ENCODE measurements at places on chromosomes 7 and 10. TPM values are rescaled to one million over a fixed set of nuclear protein-coding genes. Genes with fewer than 3 reads are reported as not detected.

- H3K27me3 ChIP-seq = no peaks in the 10 kb centered on the region
- H3K27ac ChIP-seq = no peak overlapping the region
- DNase-seq = no peak
- H3K4me3 ChIP-seq = no peak overlapping the region
Observed at GRCh38 chr10:73117976-73118743, 7.9 kb downstream of the NUDT13 start.

DNA sequence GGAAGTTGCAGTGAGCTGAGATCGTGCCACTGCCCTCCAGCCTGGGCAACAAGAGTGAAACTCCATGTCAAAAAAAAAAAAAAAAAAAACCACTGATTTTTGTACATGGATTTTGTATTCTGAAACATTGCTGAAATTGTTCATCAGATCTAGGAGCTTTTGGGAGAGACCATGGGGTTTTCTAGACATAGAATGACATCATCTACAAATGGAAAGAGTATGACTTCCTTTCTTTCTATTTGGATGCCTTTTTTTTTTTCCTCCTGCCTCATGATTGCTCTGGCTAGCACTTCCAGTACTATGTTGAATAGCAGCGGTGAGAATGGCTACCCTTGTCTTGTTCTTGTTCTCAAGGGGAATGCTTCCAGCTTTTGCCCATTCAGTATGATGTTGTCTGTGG lies 89.1 kb downstream of the ANLN start:
- DNase-seq = no peak
- no peak overlapping the region for H3K4me3 ChIP-seq
- H3K27ac ChIP-seq = no peak overlapping the region
- H3K27me3 ChIP-seq = no peaks in the 10 kb centered on the region
- H3K36me3 ChIP-seq = no peaks in the 10 kb centered on the region

GRCh38 chr7:122412883-122413282 lies 108.3 kb upstream of the FEZF1 start:
- no peak overlapping the region for H3K27ac ChIP-seq
- no peak for DNase-seq
- no peak overlapping the region for H3K4me3 ChIP-seq
- no peaks in the 10 kb centered on the region for H3K27me3 ChIP-seq
- no peaks in the 10 kb centered on the region for H3K4me1 ChIP-seq

DNA sequence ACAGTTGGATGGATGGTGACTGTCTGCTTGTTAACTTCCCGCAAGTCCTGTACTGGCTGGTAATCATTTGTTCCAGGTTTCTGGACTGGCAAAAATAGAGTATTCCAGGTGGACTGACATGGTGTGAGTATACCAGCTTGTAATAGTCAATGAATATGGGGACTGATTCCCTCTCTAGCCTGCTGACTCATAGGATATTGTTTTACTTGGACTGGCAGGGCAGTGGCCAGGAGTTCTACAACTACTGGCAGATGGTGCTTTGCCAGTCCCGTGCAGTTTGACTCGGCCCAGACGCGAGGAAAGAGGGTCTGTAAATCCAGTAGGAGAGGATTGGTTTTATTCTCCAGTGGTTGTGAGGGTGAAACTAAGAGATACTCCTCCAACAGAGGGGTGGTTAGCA lies 78.0 kb downstream of the PRR15 start:
- H3K4me3 ChIP-seq = no peak overlapping the region
- H3K27me3 ChIP-seq = no peaks in the 10 kb centered on the region
- H3K36me3 ChIP-seq = no peaks in the 10 kb centered on the region
- no peak overlapping the region for H3K27ac ChIP-seq
- H3K4me1 ChIP-seq = no peaks in the 10 kb centered on the region

DNA sequence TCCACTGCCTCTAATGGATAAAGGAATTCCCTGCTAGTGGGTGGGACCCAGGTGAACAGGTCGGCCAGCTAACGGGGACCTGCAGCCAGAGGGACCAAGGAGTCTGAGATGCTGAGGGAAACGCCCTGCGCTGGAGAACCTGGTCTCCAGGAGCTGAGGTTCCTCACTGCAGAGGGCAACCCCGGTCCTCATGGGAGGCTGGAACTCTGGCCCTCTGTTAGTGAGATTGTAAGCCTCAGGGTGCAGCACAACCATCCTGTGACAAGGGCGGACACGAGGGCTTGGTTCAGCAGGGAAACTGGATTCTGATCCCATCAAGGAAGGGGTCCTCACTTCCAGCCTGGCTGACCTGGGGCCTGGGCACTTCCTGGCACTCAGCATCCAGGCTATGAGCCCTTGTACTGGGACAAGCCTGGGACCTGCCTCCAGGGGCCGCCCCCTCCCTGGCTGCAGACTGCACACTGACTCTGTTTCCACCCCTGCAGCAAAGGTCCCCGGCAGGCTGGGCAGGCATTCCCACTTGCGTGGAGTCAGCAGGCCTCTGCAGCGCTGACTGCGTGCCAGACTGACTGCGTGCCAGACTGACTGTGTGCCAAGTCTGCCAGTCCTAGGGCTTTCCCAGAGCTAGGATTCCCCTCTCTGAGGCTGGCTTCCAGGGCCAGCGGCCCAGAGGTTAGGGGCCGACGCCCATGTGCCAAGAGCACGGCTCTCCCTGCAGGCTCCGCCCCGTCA lies 143.2 kb downstream of the MAPK8 start:
- no peak overlapping the region for H3K27ac ChIP-seq
- H3K4me1 ChIP-seq = peaks cover 3% of the 10 kb centered on the region
- no peak for DNase-seq
- no peaks in the 10 kb centered on the region for H3K36me3 ChIP-seq
- no peaks in the 10 kb centered on the region for H3K27me3 ChIP-seq

DNA sequence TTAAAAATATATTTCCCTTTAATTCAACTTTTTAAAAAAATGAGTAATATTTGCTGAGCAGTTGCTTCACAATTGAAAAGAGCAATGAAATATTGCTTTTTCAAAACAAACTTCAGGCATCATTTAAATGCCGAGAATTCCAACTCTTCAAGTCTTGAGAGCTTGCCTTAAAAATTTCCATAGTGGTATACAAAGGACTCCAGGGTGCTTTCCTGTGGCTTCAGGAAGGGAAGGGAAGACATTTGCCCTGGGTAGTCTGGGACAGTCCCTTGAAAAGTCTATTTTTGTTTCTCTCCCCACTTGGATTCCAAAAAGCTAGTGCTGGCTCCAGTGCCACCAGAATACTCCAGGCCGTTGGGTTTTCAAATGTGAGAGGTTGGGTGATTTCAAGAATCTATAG lies 71.7 kb downstream of the HYCC1 start:
- H3K36me3 ChIP-seq = no peaks in the 10 kb centered on the region
- no peak overlapping the region for H3K27ac ChIP-seq
- DNase-seq = no peak
- H3K27me3 ChIP-seq = no peaks in the 10 kb centered on the region

DNA sequence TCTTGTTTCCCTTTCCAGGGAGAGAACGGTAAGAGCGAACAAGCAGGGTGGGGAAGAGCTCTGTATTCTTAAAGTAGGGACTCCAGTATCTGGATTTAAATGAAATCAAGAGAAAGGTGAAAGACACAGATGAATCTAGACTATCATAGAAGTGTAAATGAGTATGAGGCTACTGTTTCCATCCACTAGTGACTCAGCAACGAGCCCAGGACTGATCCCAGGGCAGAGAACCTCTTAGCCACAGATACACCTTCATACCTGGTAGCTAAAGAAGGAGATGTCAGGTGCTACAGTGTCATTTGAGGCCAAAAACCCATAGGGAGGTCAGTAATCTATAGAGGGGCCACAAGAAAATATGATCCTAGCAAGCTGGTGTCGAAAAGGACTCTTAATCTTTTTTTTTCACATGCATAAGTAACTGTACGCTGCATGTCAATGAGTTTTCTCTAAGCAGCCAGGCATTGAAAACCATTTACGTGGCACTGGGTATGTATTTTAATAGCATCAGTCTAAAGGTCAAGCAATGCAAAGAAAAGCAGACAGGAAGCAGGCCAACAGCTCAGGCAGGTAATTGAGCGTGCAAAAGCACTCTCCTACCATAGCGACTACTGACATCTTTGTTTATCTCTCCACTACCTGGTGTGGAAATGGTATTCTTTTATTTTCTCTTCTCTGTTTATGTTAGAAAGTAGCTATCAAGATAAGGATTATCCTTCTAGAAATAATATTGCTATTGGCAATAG lies 91.5 kb upstream of the EGR2 start:
- no peaks in the 10 kb centered on the region for H3K4me1 ChIP-seq
- H3K36me3 ChIP-seq = no peaks in the 10 kb centered on the region
- H3K27ac ChIP-seq = no peak overlapping the region

- H3K4me1 ChIP-seq = peaks cover 6% of the 10 kb centered on the region
- no peak overlapping the region for H3K27ac ChIP-seq
- no peaks in the 10 kb centered on the region for H3K36me3 ChIP-seq
- H3K4me3 ChIP-seq = no peak overlapping the region
- no peak for DNase-seq
- no peaks in the 10 kb centered on the region for H3K27me3 ChIP-seq
Observed at GRCh38 chr7:42071372-42072261, 165.4 kb downstream of the GLI3 start.

- H3K27me3 ChIP-seq = no peaks in the 10 kb centered on the region
- no peaks in the 10 kb centered on the region for H3K4me1 ChIP-seq
- no peak for DNase-seq
- no peak overlapping the region for H3K27ac ChIP-seq
- no peaks in the 10 kb centered on the region for H3K36me3 ChIP-seq
Observed at GRCh38 chr10:33150889-33151288, 183.6 kb downstream of the NRP1 start.

- H3K36me3 ChIP-seq = peaks cover 18% of the 10 kb centered on the region
- peak overlapping the region; percentile 12 for H3K4me3 ChIP-seq
- no peak for DNase-seq
- peaks cover 9% of the 10 kb centered on the region for H3K27me3 ChIP-seq
Observed at GRCh38 chr7:151115836-151116418, 29.7 kb downstream of the AGAP3 start.

- H3K4me1 ChIP-seq = no peaks in the 10 kb centered on the region
- no peak for DNase-seq
Observed at GRCh38 chr7:46664453-46664852, 743.4 kb upstream of the IGFBP3 start.

DNA sequence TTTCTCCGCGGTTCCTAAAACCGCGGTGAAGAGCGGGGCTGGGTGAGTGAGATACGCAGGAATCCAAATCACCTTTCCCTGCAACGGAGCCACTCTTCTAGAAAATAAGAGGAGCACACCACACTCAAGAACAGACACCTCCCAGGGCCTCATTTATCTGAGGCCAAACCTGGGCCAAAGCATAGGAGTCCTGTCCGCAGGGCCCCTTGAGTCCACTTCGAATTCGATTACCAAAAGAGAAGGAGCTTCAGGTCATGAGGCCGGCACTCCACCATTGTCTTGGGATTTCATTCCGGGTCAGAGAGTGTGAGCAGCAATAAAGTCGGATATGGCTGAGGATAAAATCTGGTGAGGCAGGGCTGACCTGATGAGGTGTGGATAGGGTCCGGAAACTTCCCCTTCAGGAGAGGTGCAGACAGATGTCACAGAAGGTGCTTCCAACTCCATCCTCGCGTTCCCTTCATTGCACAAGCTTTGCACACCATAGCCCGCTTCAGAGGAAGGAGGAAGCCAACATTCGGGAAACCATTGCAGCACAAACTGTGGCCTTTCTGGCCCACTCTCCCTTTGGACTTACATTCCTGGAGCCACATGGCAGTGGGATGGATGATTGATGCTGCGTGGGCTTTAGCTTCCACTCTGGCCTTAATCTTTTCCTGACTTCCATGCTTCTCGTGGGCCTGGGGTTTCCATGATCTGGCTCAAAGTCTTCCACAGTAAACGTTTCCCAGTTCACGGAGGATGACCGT lies 27.2 kb upstream of the ZNF273 start:
- no peak overlapping the region for H3K4me3 ChIP-seq
- H3K27me3 ChIP-seq = no peaks in the 10 kb centered on the region
- H3K36me3 ChIP-seq = no peaks in the 10 kb centered on the region
- H3K27ac ChIP-seq = no peak overlapping the region
- no peak for DNase-seq

GRCh38 chr10:93630625-93631557 lies 18.6 kb downstream of the PDE6C start:
- no peaks in the 10 kb centered on the region for H3K36me3 ChIP-seq
- no peak overlapping the region for H3K4me3 ChIP-seq
- no peaks in the 10 kb centered on the region for H3K4me1 ChIP-seq
- no peak overlapping the region for H3K27ac ChIP-seq
- no peak for DNase-seq

- no peaks in the 10 kb centered on the region for H3K27me3 ChIP-seq
- peaks cover 15% of the 10 kb centered on the region for H3K4me1 ChIP-seq
- DNase-seq = peak; percentile 69
Observed at GRCh38 chr7:70614237-70615045, 517.5 kb upstream of the GALNT17 start.

DNA sequence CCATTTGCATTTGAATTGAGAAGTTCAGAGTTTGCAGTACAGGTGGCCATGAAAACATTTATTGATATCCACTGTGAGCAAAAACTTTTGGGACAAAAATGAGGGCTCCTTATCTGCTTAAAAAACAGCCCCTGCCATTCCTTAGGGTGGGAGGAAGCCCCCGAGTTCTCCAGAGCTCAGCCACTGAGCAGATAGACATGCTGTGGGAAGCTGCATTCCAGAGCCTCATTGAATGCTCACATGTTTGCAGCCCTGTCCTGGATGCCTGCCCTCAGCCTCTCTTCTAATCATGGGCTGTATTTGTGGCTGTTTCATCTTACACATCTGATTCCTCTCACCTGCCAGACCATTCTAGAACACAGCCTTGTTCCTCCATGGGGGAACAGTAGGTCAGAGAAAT lies 33.3 kb downstream of the PLPP4 start:
- no peak overlapping the region for H3K27ac ChIP-seq
- H3K27me3 ChIP-seq = no peaks in the 10 kb centered on the region
- H3K4me3 ChIP-seq = no peak overlapping the region
- H3K4me1 ChIP-seq = no peaks in the 10 kb centered on the region
- peak; percentile 31 for DNase-seq
- no peaks in the 10 kb centered on the region for H3K36me3 ChIP-seq

- H3K27me3 ChIP-seq = no peaks in the 10 kb centered on the region
- no peak overlapping the region for H3K4me3 ChIP-seq
- no peak for DNase-seq
- H3K4me1 ChIP-seq = no peaks in the 10 kb centered on the region
Observed at GRCh38 chr7:91080351-91080750, 183.9 kb upstream of the FZD1 start.

DNA sequence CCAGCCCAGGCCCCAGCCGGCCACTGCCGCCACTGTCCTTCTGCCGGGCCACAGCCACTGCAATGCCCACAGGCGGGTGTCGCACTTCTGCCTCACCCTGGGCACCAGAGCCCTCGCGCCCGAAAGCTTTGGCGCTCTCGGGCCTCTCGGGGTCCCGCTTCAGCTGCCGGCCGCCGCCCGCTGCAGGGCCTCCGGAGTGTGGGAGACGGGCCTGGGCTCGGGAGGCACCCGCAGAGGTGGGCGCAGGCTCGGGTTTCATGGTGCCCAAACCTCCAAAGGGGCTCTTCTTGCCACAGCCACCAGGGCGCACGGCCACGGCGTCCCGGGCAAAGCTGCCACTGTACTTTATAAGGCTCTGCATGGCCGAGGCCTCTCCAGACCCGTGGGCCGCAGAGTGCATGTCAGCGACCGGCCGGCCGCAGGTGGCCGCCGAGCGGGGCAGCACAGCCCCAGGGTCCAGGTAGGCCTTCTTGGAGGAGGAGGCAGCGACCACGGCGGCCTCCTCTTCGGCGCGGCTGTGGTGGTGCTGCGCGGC lies 35.9 kb downstream of the TNRC18 start:
- H3K27ac ChIP-seq = no peak overlapping the region
- H3K27me3 ChIP-seq = peaks cover 6% of the 10 kb centered on the region
- DNase-seq = peak; percentile 63
- no peak overlapping the region for H3K4me3 ChIP-seq
- peaks cover 2% of the 10 kb centered on the region for H3K4me1 ChIP-seq
- no peaks in the 10 kb centered on the region for H3K36me3 ChIP-seq

Gene HYAL4
- not detected for total RNA-seq

Gene FOXI2
- 1.0 TPM for total RNA-seq

Gene GJC3
- total RNA-seq = 3.0 TPM

Gene RBM20
- total RNA-seq = 0.29 TPM

Gene ADRB1
- 0.17 TPM for total RNA-seq

Gene MUC12
- total RNA-seq = 7.0 TPM

Gene EXOC6
- total RNA-seq = 3.9 TPM

Gene GSTO2
- 12.7 TPM for total RNA-seq
